ENCODE measurements at places on chromosomes 1 and 21. TPM values are rescaled to one million over a fixed set of nuclear protein-coding genes. Genes with fewer than 3 reads are reported as not detected.

The HRNR gene
- not detected for polyA plus RNA-seq

DNA sequence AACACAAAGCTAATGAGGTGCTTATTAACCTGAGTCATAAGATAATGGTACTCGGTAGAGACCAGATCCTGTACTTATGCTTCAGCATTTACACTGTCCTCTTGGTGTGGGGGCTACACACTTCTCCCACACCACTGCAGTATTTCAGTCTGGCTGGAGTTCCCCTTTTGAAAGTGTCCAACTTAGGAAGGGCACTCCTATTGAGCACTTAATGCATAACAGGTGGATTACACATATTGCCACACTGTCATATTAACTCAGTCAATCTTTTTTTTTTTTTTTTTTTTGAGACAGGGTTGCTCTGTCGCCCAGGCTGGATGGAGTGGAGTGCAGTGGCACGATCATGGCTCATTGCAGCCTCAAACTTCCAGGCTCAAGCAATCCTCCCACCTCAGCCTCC is 1.5 kb downstream of the GPATCH4 start:
- DNase-seq = no peak

DNA sequence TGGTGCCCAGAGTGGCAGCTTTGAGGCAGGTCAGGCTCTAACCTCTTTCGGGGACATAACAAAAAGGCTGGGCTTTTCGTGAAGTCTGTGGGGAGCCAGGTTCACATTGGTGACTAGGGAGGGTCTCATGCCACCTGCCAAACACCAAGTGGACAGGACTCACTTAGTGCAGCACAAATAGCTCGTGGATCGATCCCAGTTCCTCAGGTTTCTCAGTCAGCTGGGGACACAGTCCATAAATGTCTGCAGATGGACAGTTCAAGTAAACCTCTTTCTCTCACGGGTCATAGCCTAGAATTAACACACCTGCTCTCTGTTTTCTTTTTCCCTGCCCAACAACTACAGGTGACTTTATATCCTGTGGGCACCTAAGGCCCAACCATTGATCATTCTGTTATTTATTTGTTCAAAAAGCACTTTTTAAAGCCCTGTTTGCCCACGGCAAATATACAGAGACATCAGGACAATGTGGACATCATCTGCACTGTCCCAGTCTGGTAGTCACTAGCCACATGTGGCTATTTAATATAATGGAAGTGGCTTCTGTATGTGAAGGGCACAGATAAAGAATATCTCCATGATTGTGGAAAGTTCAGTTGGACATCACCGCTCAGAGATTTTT is 53.5 kb downstream of the CAPN2 start:
- DNase-seq = no peak

The AIM2 gene
- not detected for polyA plus RNA-seq
